ENCODE measurements at places on chromosomes 1 and 21.

- no peak for DNase-seq
These were observed 13.4 kb downstream of the DAB1 start for GRCh38 chr1:57410508-57410907.

- DNase-seq = no peak
These were observed 376 bp downstream of the AVPR1B start for GRCh38 chr1:206116873-206117150.

- no peak for DNase-seq
These were observed 853 bp downstream of the USP16 start for GRCh38 chr21:29025328-29025713.

DNA sequence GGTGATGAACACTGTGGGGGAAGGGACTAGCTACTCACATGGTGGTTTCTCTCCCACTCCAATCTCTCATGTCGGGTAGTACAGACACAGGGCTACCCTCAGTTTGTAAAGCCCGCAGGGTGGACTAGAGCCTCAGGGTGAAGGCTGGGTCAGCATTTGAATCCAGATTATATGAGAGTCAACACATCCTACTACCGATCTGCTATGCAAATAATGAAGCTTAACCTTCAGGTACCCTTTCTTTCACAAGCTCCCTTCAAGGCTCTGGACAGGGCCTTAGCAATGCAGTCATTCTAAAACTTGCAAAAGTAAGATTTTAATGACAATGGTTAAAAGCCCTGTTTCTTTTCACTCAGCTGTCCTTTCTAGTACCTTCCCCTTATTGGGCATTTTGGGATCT lies 5.5 kb upstream of the ZBED6 start:
- no peak for DNase-seq

DNA sequence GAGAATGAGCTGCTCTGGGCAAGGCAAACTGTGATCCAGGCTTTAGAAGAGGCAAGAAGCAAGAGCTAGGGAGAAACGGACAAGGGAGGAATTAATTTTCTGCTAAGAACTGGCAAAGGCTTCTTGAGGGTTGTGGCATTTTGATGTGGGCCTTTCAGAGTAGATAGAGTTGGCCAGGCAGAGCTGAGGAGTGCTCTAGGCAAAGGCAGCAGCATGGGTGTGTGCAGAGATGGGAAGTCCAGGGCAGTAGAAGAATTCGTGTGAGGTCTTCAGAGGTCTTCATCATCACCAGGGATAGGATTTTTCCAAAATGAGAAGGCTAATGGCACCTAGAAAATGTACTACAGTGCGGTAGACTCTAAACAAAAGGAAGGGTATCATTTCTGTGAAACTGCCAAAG lies 237.8 kb downstream of the LTN1 start:
- DNase-seq = no peak

GRCh38 chr1:223716302-223716862 lies 4.0 kb downstream of the CAPN2 start:
- no peak for DNase-seq

Measured in left renal cortex interstitium (tissue), 4 donors.